ENCODE measurements at places on chromosomes 12 and 14.

GRCh38 chr12:46743456-46743855 is 82.3 kb downstream of the SLC38A4 start:
- no peak for DNase-seq

- no peak for DNase-seq
Observed at GRCh38 chr14:75044322-75044721, 6.9 kb downstream of the MLH3 start.

- no peak for DNase-seq
Observed at GRCh38 chr14:51430633-51431032, 190.6 kb downstream of the TMX1 start.

DNA sequence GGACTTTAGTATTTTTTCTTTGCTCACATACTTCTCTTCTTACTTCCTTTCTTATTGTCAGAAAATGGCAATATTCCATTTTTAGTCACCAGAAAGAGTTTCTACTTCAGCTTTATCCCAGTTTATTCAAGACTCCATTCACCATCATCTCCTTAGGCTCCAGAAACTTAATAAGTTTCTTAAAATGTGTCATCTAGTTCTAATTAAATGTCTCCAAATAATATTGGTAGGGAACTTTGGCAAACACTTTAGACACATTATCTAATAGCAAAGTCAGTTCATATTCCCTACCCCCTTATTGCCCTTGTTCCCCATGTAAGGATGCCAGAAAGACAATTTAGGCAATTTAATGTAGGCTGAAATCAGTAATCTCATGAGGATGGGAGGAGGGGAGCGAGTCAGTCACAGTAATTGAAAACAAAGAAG is 15.1 kb downstream of the EPYC start:
- no peak for DNase-seq

DNA sequence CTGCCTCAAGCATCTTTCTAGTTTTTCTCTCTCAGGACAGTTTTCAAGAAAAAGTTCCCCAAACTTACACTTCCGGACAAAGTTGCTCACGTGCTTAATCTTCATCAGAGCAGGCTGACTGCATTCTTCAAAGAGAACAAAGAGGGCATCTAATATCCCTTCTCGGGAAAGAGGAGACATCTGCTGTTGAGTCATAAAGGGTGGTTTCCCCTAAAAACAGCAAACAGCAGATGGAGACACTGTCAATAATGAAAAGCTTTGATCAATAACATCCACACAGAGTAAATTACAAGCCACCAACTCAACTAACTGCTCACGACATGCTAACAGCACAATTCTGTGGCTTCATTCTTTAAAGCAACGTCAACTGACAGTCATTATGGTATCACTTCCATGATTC is 8.1 kb downstream of the CIT start:
- no peak for DNase-seq

- no peak for DNase-seq
Observed at GRCh38 chr14:23153851-23154796, 29.3 kb downstream of the SLC7A8 start.

DNA sequence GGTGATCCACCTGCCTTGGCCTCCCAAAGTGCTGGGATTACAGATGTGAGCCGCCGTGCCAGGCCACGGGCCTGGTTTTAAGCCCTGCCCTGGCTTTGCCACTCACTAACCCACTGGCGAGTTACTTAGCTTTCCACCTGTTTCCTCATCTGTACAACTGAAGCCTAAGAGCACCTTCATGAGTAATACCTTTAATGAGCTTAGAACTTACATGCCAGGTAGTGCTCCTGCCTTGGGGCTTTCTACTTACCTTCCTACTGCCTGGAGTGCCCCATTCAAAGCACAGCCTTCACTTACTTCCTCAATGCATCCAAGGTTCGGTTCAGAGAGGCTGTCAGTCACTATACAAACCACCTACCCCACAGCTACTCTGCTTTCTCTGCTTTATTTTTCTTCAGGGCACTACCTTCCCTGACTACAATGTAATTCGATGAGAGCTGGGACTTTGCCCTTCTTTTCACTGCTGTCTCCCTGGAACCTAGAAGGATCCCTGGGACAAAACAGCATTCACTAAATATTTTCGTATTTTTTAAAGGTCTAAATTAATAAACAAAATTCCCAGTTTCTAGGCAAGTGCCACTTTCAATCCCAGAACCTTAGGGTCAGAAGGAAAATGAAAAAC is 13.8 kb downstream of the ZCCHC8 start:
- no peak for DNase-seq

GRCh38 chr14:59305231-59305630 is 116.8 kb downstream of the DAAM1 start:
- no peak for DNase-seq

DNA sequence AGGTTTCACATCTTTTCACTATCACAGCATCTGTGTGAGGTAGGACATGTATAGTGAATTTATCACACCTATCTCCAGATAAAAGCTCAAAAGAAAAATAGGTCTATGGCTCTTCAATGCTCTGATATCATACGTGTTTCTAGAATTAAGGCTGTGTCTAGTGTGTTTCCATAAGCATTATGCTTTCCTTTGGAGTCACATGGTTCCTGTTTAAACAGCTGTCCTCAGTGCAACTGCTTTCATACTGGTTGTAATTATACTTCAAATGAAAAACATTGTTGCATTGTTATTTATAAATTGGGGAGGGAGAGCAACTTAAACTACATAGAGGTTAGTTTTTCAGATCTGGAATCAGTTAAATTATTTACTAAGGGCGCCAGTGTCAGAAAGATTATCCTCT is 151.6 kb downstream of the SYT1 start:
- DNase-seq = no peak

DNA sequence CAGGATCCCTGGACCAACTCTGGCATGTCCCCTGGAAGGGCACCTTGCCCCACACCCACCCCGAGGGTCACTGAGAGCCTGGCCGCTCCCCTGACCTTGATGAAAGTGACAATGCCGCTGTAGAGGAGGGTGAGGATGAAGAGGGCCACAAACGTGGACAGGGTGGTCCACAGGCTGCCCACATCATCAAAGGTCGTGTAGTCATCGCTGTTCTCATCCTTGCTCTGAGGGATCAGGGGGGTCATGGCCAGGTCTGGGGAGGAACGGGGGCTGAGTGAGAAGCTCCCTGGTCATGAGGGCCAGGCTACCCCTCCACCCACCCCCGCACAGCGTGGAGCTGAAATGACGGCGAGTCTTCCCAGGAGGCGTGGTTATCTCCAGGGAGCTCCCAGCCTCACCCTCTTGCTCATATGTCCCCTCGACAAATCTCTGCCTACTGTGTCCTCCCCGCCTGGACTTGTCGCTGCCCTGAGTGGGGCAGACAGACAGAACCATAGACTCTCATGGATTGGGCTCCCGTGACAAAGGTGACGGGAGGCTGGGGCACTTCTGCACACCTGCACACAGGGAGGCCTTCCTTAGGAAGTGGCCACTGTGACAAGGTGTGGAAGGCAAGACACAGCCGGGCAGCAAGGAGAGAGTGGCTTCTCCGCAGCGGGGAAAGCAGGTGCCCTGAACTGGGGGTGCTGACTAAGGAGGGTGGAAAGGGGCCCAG is 311.1 kb downstream of the TMEM121 start:
- no peak for DNase-seq

GRCh38 chr14:65826946-65827345 is 414.4 kb downstream of the FUT8 start:
- no peak for DNase-seq

GRCh38 chr12:113962733-113963132 is 3.4 kb downstream of the RBM19 start:
- no peak for DNase-seq

GRCh38 chr12:120725151-120725658 is 421 bp upstream of the ACADS start:
- DNase-seq = no peak

GRCh38 chr12:80120994-80121393 is 21.7 kb downstream of the OTOGL start:
- DNase-seq = no peak

DNA sequence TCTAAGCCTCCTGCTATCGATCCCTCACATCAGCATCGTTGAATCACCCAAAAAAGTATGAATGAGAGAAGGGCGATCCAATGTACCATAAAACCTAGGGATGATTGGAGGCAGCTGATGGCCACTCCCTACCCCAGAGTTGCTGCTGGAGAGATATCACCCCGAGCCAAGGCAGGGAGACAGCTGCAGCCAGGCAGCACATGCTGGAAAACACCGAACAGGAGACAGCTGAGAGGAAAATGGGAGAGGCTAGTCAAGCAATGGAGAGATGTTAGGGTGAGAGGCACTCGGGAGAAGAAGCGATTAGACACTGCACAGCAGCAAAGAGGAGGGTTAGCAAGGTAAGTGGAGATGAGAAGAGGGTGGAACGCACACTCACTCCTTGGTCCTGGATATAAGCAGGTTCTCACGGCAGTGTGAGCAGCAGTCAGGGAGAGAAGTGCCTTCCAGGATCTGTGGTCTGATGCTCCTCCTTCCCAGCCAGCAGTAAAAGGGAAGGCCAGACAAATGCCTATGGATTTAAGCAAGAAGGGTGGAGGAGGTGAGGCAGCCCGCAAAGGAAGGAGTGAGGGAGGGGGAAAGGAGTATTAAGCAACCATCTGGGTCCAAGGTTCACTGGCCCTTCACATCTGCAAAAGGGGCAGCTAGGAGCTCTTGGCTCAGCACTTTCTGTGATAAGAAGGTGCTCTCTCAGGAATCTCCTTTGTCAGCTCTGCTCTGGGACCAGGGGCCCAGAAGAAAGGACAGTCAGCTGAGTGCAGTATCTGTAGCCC is at the start of gene SLC7A7:
Gene SLC7A7 (minus strand): TSS at position 495 of the 773 bp plus-strand sequence. CDS start 2,037 bp downstream, outside the sequence.
- no peak for DNase-seq

- no peak for DNase-seq
Observed at GRCh38 chr12:111505601-111506036, 93.5 kb downstream of the ATXN2 start.

GRCh38 chr14:38405851-38406635 is 150.2 kb upstream of the CLEC14A start:
- no peak for DNase-seq

DNA sequence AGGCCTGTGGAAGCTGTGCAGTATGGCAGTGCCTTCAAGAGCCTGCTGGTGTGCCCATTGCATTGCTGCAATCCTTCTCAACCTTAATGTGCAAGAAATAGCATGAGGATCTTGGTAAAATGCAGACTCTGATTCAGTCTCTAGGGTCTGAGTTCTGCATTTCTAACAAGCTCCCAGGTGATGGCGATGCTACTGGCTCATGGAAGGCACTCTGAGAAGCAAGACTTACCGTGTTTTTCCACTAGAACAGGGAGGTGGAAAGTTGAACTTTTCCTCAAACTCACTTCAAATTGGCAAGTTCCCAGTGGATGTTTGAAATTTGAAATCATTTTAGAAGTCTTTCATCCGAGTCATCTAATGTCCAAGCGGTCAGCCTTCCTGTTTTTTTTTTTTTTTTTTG is 55.5 kb downstream of the MYRFL start:
- no peak for DNase-seq

DNA sequence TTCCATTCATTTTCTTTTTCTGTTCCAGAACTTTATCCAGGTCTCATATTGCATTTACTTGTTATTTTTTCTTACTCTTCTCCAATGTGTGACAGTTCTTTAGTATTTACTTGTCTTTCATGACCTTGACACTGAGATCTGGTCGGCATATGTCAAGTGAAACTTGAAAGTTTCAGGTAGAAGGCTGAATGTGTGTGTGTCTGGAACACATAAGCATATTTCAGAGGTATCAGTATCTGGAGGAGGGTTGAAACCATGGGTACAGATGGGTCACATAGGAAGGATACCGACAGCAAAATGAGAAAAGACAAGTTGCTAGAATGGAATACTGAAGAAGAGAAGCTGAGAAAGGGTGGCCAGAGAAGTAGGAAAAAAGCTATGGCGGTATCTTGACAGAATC is 22.5 kb upstream of the PTGDR start:
- DNase-seq = no peak

DNA sequence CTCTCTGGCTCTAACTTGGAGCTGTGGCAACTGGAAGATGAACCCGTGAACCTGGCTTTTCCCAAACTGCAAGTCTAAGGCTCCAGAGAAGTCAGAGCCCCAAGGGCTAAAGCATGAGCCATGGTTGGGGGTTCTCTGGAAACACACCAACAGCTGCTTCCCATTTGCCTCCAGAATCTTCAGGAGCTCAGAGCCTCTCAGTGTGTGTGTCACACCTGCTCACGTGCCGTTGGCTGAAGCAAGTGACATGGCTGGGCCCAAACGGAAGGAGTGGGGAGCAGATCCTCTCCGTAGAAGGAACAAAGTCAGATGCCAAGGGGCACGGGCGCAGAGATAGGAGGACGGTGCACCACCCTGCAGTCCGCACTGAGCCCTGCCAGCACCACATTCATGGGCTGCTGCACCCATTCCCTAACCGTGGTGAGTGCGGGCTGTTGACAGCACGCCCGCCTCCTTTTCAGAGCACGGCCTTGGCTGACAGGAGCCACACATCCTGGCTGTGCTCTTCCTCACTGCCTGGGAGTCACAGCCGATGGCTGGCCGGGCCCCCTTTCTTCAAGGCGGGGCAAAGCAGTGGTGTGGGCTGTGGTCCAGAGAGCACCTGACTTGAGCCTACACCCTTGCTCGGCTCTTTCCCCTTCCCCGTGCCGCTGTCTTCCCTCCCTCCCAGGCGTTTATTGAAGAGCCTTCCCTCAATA is 16.6 kb upstream of the TRAF3 start:
- no peak for DNase-seq

DNA sequence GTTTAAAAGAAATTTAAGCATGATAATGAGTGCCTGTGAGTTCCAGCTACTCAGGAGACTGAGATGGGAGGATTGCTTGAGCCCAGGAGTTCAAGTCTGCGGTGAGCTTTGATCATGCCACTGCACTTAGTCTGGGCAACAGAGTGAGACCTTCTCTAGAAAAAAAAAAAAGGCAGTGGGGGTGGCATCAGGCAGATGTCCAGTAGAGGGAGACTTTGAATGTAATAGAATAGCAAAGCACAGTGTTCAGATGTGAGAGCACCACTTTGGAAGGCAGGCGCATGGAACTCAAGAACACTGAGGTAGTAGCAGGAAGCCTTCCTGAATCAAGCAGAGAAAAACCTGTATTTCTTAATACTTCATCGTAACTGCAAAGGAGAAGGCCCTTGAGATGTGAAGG is 394.5 kb upstream of the GARIN6 start:
- no peak for DNase-seq

DNA sequence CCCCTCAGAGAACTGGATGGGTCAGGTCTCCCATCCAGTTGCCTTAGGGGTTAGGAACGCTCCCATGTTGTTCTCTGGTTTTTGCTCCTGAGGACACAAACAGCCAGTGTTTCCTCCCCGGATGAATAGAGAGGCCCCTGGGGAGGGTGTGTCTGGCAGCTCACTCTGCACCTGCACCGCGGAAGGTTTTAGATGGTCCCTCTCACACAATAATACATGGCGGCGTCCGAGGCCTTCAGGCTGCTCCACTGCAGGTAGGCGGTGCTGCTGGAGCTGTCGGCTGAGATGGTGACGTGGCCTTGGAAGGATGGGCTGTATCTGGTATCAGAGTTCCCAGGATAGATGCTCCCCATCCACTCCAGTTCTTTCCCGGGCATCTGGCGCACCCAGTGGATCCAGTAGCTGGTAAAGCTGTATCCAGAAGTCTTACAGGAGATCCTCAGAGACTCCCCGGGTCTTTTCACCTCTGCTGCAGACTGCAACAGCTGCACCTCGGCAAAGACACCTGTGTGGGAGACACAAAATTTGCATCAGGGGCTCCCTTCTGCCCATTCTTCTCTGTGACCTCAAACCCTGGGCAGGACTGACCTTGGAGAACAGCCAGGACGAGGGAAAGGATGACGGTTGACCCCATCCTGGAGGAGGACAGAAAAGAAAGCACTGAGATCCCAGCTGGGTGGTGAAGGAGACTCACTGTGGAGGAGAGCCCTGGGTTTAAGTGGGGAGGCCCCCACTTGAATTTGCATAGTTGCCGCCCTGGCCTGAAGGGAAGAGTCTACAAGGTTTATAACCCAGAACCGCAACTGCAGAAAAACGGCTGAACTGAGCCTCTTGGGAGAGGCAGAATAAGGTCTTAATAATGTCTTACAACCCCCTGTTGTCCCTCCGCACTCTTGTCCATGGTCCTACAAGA is 1324.8 kb downstream of the TMEM121 start:
- DNase-seq = no peak

Data from stimulated activated CD8-positive, alpha-beta memory T cell treated with anti-CD3 and anti-CD28 coated beads, Interleukin-7, amount 100 ng/mL, for 1 hour (primary cell).